NCI-H82 (cell line): ENCODE measurements at places on chromosomes 5 and 9.

DNA sequence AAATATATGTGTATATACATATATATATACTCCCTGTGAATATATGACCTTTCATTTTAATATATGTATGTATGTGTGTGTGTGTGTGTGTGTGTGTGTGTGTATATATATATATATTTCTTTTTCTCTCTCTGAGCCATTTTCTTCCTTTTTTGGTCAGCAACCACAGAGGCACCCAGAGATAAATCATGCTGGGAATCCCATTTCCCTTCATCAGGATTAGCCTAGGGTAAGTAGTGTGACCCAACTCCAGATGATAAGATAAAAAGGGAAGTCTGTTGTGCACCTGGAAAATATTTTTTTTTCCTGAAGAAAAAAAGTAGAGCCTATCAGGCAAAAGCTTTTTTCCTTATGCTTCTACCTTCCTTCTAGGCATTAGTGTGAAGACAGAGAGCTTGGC is 25.4 kb upstream of the SUB1 start:
- no peak for DNase-seq

DNA sequence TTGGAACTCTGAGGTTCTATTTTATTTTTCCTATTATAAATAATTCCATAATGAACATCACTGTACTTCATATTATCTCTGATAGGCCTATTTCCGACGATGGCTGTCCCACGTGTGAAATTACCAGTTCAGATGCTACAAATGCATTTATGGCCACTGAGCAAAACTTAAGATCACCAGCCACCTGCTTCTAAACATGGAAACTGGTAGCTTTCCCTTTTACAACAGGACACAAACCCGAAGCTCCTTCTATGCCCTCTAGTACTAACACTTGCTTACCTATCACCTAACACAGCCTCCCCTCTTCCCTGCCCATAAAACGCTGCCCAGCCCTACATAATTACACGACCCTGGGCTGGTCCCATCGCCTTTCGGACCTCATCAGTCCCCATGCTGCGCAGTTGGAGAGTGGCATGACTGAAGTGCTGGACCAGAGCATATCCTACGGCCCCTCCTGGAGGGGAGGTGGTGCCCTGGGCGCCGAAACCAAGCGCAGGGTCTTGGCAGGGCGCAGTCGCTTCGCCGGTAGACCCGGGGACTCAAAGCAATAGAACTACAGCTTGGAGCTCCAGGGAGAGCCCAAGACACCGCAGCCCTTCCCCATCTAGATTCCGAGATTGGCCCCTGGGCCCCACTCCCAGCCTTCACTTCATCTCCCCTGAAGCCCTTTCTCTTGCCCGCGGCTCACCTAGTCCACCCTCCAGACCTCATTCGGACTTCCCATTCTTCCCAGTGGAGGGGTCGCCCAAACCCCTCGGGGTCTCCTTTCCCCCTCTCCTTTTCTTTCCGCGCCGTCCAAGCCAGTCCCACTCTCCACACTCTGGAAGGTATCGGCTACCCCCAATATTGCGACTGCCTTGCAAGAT is 1.0 kb upstream of the SAP30L start:
- DNase-seq = peak; percentile 27

DNA sequence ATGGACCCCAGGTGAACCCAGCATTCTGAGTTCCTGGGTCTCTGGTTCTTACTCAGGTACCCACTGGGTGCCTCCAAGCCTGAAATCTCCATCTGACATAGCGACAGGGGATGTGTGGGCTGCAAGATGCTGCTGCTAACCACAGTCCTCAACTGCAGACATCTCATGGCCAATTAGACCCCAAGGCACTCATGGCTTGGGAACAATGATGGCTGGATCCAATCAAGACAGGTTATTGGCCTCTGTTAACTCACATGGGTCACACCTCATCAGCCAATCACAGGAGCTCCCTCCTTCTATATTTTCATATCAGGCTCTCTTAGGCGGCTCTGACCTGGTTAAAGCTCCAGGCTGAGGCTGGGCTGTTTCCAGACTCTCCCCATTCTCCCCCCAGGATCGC is 57.0 kb downstream of the CXXC5 start:
- DNase-seq = no peak

GRCh38 chr9:122383992-122384461 is 13.2 kb downstream of the PTGS1 start:
- no peak for DNase-seq

DNA sequence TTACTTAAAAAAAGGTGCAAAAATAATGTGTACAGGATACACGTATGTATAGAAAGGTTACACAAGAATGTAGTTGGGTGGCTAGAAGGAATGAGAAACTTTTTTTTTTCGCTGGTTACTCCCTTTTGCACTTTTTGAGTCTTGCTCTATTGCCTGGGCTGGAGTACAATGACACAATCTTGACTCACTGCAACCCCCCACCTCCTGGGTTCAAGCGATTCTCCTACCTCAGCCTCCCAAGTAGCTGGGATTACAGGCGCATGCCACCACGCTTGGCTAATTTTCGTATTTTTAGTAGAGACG is 15.8 kb downstream of the FBXW11 start:
- DNase-seq = no peak

- no peak for DNase-seq
Observed at GRCh38 chr5:172167895-172168294, 20.1 kb downstream of the STK10 start.

GRCh38 chr5:65812648-65813047 is 90.6 kb downstream of the NLN start:
- DNase-seq = no peak

- DNase-seq = no peak
Observed at GRCh38 chr9:79817438-79818004, 245.8 kb downstream of the TLE4 start.

DNA sequence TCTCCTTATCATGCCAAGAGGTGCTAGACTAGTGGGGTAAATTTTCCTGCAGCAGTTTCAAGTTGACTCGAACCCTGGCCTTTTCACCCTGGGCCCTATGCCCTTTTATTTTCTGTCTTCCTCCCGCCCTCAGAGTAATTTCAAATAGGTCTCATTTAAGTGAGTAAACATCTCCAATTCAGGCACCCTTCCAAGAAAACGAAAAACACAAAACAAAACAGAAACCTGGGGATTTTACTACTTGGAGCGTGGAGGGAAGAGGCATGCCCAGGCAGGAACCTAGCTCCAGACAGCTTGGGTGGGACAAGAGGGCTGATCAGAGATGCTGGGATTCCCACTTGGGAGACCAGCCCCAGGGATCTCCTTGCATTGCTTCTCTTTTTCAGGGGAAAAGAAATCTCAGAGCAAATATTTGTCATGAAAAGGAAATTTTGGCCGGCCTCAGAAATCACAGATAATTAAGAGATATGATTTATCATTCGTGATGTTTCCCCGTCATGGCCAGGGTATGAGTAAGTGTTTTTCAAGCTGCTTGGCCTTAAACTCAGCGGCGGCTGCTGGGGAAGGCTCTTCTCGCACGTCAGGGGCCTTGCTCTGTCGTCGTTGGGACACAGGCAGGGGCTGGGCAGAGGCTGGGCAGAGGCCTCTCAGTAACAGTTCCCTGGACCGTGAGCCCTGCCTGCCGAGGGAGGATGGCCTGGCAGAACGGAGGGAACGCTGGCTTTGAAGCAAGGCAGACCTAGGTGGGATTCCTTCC is 248.6 kb upstream of the KLF4 start:
- DNase-seq = no peak

- no peak for DNase-seq
Observed at GRCh38 chr5:126673477-126673876, 72.7 kb downstream of the PHAX start.

DNA sequence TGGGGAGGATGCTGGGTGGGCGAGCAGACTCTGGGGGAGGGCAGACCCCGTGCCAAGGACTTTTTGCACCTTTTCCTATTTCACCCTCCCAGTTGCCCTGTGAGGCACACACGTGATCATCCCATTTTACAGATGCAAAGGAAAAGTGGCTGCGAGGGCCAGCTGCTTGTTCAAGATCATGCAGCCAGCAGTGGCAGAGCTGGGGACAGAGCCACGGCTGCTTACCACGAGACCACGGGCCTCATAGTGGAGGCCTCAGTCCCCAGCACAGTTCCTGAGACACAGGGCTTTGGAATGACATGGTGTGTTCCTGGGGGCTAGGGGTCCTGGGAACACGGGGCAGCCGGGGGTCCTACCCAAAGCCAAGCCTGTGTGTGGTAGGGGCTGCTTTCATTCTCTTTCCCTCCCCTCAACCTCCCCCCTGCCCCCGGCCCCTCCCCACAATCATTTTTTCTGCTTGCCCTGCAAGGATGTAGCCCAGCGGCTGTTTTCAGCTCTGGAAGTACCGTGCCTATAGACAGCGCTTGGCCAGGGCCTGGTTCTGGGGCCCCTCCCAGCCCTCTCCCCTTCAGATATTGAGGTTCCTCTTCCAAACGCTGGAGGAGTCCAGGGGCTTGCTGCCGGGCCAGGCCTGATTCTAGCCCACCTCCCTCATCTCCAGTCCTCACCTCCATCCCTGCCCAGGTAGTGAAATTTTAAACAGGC is 58.5 kb upstream of the IER5L start:
- no peak for DNase-seq

DNA sequence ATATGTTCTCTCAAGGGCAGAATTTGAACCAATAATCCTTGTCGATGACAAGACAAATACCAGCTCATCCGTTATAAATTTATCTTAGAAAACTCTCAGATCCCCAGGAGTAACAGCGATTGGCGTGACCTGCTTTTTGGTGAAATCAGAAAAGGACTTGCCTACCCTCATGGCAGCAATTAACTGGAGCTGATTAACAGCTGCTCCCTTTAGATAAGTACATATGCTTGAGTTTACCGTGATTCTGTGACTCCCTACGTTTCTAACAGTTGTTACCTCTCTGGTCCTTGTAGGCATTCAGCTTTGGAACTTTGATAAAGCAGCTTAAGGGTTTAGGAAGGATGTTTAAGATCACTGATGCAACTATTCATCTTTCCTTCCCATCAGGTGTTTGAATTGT is 2.6 kb downstream of the INVS start:
- peak; percentile 59 for DNase-seq

GRCh38 chr9:125896404-125896803 is 149.2 kb downstream of the PBX3 start:
- no peak for DNase-seq

GRCh38 chr5:171714851-171715250 is 70.8 kb upstream of the SMIM23 start:
- DNase-seq = no peak
